ENCODE measurements at places on chromosomes 4 and X. TPM values are rescaled to one million over a fixed set of nuclear protein-coding genes. Genes with fewer than 3 reads are reported as not detected.

GRCh38 chrX:70969635-70970481, 39.0 kb upstream of the SLC7A3 start:
- no peak for DNase-seq

- DNase-seq, result no peak
Measured at GRCh38 chr4:172169871-172170270, 356.7 kb downstream of the GALNTL6 start.

GRCh38 chr4:15894393-15894792, 44.1 kb downstream of the FGFBP1 start:
- DNase-seq, result no peak

- no peak for DNase-seq
Measured at GRCh38 chr4:94011190-94011589, 182.6 kb downstream of the ATOH1 start.

DNA sequence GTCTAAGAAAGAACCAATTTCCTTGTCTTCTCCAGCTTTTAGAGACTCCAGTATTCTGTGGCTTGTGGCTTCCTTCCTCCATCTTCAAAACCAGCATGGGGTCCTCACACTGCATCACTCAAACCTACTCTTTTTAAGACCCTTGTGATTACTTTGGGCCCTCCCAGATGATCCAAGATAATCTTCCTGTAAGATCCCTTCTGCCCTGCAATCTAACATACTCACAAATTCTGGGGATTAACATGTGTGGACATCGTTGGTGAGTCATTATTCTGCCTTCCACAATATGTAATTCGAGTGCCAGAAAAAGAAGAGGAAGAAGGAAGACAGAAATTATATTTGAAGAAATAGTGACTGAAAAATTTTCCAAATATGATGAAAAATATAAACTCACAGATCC, 47.9 kb downstream of the BEND4 start:
- no peak for DNase-seq

DNA sequence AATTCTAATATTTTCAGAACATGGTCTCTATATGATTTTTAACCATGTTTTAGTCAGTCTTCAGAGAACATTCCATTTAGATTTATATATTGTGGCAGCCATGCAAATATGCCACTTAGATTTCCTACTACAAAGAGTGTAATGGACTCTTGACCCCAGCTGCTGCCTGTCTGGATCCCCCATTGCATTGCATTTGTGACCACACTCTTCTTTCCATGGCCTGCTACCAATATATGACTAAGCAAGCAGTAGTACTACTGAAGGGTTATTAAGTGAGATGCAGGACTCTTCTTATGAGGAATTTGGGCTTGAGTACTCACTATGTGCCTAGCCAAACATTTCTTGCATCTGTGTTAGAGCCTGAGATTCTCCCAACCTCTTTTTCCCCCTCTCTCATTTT, 306.8 kb downstream of the PDHA2 start:
- no peak for DNase-seq

DNA sequence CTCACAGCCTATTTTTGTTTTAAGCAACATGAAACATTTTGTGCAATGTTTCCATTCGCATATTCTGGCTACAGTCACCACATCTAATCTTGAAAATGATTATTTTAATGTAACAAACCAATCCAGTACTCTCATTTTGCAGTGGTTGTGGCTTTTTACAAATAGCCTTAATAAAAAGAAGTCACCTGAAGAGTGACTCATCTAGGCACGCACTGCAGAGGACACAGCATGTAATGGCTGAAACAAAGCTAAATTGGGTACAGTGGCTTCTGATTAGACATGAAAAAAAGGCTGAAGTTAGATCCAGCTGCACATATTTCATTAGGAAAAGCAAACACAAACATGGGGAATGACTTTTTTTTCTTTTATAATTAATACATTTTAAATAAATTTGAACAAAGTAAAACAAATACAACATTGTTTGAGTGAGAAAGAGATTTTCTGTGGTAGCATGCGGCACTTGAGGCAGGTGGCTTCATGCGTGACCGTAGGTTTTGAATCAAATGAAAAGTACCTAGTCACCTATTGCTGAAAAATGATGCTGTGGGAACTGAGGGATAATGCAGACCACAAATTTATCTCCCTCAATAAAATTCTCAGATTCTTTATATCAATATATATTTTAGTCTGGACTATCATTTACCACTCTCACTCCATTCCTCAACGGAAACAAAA, 240.8 kb upstream of the DDX53 start:
- DNase-seq, result no peak

The SLITRK4 gene
- total RNA-seq, result not detected

DNA sequence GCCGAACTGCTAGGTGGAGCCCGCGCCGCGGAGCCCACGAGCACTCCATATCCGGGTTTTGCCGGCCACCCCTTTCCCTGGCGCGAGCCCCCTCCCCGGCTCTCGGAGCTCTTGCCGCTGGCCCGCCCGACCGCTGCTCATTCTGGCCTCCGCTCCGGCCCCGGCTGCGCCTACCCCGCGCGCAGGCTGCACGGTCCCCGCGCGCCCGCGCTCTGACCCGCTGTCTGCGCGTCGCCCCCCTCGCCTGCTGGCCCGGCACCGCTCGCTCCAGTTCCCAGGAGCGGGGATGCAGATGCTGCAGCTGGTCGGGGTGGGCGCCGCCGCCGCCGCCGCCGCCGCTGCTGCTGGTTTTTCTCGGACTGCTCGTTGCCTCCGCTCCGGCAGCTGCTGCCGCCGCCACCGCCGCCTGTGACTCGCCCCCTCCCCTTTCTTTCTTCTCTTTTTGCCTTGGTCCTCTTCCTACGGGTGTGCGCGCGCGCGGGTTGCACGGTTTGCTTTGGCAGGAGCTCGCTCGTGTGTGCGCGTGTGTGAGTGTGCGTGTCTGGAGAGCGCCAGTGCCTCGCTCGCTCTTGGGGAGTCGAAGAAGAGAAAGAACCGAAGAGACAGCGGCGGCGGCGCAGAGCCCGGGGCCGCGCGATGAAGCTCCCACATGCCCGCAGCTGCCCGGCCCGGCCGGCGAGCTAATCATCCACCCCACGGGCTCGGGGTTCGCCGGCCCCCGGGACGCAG, at the start of gene ADGRL3:
TSS of gene ADGRL3 (plus strand) at position 140 of the 729 bp plus-strand sequence.
- DNase-seq, result no peak

The NUDT10 gene
- 1.2 TPM for total RNA-seq

GRCh38 chr4:174154215-174154854, 129.1 kb downstream of the FBXO8 start:
- DNase-seq, result no peak

DNA sequence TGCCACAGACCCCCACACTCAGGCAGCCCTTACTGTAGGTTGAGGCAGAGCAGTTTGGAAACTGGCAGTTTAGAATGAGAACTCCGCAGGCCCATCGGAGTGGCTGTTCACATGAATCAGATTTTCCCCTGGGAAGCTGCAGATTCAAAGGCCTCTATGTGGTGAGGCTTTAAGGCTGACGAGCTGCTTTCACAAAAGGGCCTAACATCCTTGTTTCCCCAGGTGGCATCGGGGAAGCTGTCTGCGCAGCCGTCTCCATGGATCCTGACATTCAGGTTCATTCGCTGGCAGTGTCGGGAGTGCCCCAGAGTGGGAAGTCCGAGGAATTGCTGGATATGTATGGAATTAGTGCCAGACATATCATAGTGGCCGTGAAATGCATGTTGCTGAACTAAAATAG, 33.7 kb downstream of the TKTL1 start:
- DNase-seq, result no peak

- DNase-seq, result no peak
Measured at GRCh38 chr4:138680256-138680655, 335.3 kb upstream of the NOCT start.
